ENCODE measurements at places on chromosomes 16 and 17.

GRCh38 chr16:56401482-56401881, 23.9 kb downstream of the AMFR start:
- DNase-seq: no peak

DNA sequence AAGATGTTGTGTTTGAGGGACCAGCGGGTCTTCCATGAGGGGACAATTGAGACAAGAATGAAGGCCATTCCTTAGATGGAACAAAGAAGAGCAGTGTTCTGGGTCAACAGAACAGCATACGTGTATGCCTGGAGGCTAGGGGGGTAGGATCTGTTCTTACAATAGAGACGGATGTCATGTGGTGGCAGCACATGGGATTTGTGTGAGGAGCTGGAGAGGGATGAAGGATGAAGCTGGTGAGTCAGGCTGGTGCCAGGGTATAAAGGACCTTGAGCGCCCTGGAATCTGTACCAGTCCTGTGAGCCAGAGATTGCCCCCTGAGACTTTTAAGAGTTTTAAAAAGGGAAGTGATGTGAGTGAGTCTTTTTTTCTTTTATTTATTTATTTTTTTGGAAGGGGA, 22.8 kb upstream of the WFDC1 start:
- DNase-seq: no peak

DNA sequence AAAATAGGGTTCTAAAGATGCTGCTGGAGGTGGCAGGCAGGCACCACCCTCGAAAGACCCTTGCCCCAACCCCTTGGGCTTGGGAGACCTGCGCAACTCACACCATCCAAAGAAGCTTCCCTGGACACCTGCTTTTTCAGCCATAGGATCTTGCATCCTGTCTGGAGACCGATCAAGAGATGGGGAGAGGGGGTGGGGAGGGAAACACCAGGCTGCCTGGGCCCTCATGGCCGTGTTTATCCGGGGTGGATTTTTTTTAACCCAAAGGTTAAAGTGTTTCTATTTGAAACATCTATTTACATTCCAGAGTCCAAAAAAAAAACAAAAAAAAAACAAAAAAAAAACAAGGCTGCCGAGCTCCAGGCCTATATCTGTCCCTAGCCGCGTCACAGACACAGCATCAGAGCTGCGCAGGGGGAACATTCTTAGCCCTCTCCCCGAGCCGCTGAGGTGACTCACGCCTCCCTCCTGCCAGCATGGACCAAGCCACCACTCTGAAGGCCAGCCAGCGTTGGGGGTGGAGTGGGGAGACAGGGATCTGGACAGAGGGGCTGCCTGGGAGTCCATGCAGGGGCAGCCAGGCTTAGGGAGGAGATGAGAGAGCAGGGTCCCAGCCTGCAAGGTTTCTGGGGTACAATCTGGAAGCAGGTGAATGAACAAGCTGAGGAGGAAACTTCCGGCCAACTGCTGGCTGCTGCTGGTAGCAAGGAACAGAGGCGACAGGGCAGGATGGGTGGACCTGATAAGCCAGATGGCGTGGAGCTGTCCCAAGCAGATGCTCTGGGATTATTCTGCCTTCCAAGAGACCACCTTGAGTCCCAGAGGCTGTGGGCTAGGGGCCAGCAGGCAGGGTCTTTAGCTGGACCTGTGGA, 14.8 kb downstream of the HDAC5 start:
- DNase-seq: no peak

- DNase-seq: no peak
Measured at GRCh38 chr16:66342294-66342900, 24.1 kb upstream of the CDH5 start.

GRCh38 chr16:48441863-48442279, 56.7 kb upstream of the SIAH1 start:
- DNase-seq: no peak

GRCh38 chr16:10868596-10869469, 8.2 kb upstream of the CIITA start:
- no peak for DNase-seq

GRCh38 chr16:84194018-84194417, 3.1 kb downstream of the ADAD2 start:
- no peak for DNase-seq

GRCh38 chr17:63595132-63595531, 5.6 kb upstream of the TACO1 start:
- no peak for DNase-seq

DNA sequence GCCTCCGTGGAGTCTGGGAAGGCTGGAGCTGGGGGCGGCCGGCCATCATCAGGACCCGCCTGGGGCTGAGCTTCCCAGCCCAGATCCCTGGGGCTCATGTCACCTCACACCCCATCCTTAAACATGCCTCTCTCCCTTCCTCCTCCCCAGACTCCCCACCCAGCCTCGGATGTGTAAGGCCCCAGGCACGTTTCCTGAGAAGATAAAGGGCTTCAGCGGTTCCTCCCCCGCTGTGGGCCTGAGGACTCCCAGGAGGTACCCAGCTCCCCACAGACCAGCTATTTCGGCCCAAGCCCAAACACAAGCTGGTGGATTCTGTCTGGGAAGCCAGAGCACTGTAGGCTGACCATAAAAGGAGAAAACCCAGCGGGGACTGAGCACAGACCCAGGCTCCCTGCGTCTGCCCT, 49.2 kb downstream of the MYH11 start:
- DNase-seq: no peak

- no peak for DNase-seq
Measured at GRCh38 chr17:49434821-49435670, 20.4 kb upstream of the PHB1 start.

DNA sequence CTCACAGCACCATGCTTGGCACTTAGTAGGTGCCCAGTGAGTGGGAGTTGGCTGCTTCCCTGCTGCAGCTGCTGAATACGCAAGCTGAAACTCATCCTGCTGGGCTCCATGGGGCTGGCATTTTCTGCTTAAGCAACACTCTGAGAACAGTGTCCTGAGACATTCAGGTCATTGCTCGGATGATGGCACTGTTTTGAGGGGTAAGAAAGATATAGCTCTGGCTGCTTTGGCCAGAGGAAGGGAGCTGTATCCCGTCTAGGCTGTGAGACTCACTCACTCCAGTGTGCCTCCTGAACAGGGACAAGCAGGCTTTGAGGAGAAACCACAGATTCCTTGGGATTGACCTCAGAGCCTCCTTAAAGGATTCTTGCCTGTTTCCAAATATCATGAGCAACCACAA, 120.5 kb downstream of the CLEC16A start:
- no peak for DNase-seq

DNA sequence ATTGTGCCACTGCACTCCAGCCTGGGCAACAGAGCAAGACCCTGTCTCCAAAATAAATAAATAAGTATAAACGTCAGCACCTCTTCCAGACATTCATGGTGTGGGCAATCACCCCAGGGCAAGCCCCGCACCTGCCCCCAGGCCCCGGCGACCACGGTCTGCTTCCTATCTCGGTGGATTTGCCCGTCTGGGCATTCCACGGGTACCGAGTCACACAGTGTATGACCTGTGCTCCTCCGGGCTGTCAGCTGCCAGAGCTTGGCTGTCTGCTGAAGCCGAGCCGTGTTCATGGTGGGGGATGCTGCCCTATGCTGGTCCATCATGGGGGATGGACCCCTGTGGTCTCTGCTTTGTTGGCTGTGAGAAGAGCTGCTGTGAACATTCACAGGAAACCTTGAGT, 15.4 kb downstream of the CYBC1 start:
- DNase-seq: no peak

GRCh38 chr16:8293413-8293812, 296.9 kb downstream of the TMEM114 start:
- no peak for DNase-seq

GRCh38 chr17:17075125-17075781, 33.0 kb downstream of the MPRIP start:
- no peak for DNase-seq

DNA sequence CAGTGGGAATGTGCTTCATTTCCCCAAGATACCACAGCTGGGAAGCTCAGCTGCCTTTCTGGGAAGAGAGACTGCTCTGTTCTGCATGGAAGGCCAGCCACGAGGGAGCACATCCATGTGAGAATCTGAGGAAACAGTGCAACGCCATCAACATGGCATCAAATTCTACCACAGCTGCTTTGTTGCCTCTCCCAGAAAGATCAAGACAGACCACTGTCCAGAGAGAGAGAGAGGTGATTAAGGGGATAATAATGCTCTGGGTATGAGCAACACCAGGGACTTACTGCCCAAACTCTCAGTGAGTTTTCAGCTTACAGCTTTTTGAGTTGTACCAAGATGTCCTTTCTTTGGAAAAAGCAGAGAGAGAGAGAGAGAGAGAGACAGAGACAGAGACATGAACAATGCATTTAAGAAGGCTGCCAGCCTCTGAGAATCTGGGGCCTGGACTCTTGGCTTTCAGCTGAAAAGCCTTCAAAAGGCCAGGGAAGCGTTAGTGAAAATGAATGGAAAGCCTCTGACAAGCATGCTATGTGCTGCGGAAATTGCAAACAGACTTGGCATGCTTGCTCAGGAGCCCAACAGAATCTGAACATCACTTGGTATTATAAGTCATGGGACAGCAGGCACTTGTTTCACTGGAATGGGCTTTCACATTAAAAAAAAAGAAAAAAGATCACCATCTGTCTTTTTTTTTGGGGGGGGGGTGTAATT, 223.1 kb downstream of the MAP2K6 start:
- no peak for DNase-seq

- no peak for DNase-seq
Measured at GRCh38 chr16:3023415-3023668, 400 bp downstream of the HCFC1R1 start.

DNA sequence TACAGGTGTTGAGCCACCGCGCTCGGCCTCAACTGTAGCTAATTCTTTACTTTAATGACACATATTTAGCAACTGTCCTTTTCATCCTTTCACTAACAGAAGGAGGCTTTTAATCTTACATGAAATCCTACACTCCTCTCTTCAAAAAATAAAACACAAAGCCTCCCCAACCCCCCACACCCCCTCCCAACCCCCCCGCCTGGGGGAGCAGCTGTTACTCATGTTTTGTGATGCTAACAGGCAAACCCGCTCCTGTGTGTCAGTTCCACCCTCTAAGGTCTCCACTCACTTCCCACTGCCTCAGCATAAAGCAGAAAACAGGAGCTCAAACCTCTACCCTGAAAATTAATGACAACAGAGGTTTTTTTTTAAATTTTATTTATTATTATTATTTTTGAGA, 55.4 kb upstream of the SLC25A19 start:
- DNase-seq: no peak

- no peak for DNase-seq
Measured at GRCh38 chr17:57142925-57143324, 57.9 kb downstream of the AKAP1 start.

GRCh38 chr17:30290696-30291542, 825 bp downstream of the BLMH start:
- no peak for DNase-seq

- no peak for DNase-seq
Measured at GRCh38 chr16:75306099-75306762, 54.8 kb upstream of the BCAR1 start.

DNA sequence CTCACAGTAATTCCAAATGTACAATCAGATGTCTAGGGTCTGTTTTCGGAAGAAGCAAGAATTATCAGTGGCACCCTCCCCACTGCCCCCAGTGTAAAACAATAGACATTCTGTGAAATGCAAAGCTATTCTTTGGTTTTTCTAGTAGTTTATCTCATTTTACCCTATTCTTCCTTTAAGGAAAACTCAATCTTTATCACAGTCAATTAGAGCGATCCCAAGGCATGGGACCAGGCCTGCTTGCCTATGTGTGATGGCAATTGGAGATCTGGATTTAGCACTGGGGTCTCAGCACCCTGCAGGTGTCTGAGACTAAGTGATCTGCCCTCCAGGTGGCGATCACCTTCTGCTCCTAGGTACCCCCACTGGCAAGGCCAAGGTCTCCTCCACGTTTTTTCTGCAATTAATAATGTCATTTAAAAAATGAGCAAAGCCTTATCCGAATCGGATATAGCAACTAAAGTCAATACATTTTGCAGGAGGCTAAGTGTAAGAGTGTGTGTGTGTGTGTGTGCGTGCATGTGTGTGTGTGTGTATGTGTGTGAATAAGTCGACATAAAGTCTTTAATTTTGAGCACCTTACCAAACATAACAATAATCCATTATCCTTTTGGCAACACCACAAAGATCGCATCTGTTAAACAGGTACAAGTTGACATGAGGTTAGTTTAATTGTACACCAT, 59.7 kb downstream of the HLF start:
- no peak for DNase-seq

- DNase-seq: no peak
Measured at GRCh38 chr16:57786632-57787518, 15.4 kb downstream of the KIFC3 start.

- DNase-seq: no peak
Measured at GRCh38 chr16:19044769-19045168, 22.6 kb upstream of the COQ7 start.

- DNase-seq: no peak
Measured at GRCh38 chr16:65679785-65680184, 557.9 kb upstream of the CDH11 start.

GRCh38 chr16:30951750-30952149, 2.9 kb downstream of the ORAI3 start:
- no peak for DNase-seq

GRCh38 chr17:13480877-13481276, 120.9 kb downstream of the HS3ST3A1 start:
- DNase-seq: no peak

GRCh38 chr17:64950871-64951270, 31.6 kb upstream of the LRRC37A3 start:
- no peak for DNase-seq

DNA sequence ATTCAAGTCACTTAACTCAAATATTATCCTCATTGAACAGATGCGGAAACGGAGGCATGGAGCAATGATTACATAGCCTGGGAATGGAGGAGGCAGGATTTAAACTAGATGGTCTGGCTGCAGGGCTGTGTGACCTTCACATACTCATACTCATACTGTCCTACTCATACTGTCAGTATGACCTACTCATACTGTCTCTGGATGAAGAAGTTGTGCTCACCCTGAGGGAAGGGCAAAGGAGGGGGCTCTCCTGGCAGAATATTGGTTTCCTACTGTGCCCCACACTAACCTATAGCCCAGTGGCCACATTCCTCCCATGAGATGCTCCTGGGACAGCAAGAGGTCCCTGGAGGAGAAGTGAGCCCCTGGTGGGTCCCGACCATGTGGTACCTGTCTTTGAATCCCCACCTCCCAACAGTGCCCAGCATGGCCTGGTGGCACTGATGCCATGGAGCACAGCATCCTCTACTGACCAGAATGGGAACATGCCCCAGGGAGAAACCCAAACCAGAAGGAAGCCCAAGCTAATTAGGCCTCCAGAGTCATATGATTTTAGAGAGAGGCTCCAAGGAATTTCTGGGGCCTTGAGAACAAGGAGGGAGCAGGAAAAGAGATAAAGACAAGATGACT, 197.3 kb upstream of the SDK2 start:
- no peak for DNase-seq

GRCh38 chr17:40019140-40019991, 4.1 kb downstream of the CSF3 start:
- no peak for DNase-seq

- DNase-seq: no peak
Measured at GRCh38 chr17:33983824-33984574, 271.1 kb upstream of the CCL2 start.
